ENCODE measurements at places on chromosomes 3 and 15.
A peak's percentile ranks its signal among the peaks of the same experiment; 100 is the strongest.

GRCh38 chr3:12218161-12218560 is 59.4 kb upstream of the TIMP4 start:
- DNase-seq: no peak

DNA sequence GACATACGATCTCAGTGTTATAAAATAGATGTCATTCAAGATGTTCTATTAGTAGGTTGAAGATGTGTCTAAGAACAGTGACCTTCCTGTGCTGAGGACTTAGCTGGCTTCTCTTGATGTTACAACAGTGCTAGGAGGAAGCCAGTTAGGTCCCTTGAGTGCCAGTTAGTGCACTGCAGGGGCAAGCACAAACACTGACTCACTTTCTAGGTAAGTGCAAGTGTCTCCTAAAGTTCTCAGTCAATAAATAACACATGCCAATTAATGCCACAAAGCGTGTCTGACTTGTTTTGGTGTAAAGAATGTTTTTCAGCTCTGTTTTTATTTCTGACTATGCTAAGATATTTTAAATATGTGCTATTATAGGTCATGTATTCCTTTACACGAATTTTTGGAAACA is 211.8 kb downstream of the NAALADL2 start:
- no peak for DNase-seq

DNA sequence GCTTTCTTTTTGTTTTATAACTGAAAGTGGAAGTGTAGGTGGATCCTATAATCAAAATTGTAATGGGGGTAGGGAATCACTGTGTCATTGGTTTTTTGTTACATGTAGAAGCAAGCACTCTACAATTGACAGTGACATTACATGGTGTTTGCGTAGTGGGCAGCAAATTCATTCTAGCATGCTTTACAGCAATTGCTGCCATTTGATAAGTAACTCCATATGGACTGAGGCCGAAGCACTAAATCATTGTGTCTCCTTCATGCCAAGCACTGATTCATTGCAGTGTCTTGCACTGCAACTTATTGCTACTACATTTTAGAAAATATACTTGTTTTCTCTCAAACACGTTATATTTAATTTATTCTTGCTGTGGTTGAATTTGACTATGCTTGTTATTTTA is 933.9 kb downstream of the NSUN3 start:
- no peak for DNase-seq

GRCh38 chr15:101258238-101259144 is 6.6 kb upstream of the CHSY1 start:
- DNase-seq: no peak

GRCh38 chr3:31621314-31621713 is 88.6 kb downstream of the STT3B start:
- no peak for DNase-seq

GRCh38 chr3:47491777-47492176 is 16.0 kb upstream of the SCAP start:
- no peak for DNase-seq

DNA sequence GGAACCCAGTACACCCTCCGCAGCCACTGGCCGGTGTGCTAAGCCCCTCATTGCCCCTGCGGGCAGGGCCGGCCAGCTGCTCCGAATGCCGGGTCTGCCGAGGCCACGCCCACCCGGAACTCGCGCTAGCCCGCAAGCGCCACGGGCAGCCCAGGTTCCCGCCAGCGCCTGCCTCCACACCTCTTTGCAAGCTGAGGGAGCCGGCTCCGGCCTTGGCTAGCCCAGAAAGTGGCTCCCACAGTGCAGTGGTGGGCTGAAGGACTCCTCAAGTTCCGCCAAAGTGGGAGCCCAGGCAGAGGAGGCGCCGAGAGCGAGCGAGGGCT is 81.4 kb upstream of the BCHE start:
- DNase-seq: no peak

DNA sequence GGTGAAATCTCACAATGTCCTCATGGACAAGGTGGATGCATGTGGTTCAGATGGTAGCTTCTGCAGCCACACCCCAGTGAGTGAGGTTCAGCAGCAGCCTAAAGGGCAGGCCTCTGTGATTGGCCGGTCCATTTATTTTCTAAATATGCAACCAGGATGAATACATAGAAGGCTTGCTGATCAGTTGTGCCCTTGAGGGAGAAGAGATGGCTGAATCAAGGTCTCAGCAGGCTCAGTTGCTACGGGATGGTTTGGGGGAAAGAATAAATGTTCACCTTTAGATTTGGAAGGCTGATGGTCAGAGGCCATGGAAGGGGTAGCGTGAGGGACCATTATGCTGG is 53.7 kb upstream of the FGD5 start:
- DNase-seq: no peak

DNA sequence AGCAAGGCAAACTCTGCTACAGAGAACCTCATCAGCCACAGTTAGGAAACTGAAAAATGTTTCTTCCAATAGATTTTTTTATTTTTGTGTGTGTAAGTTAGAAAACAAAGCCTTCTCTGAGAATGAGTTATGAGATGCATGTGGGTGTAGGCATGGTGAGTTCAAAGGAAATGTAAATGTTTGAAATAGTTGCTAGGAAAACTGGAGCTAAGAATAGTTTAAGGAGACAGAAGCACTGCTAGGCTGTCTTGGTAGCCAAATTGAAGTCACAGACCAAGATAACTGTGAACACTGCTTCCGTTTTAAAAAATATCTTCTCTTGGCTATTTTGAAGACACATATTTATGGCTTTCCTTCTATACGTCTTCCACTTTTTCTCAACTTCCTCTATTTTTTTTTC is 1501.2 kb upstream of the CADM2 start:
- DNase-seq: no peak

GRCh38 chr15:49379996-49380395 is 43.0 kb upstream of the FGF7 start:
- no peak for DNase-seq

DNA sequence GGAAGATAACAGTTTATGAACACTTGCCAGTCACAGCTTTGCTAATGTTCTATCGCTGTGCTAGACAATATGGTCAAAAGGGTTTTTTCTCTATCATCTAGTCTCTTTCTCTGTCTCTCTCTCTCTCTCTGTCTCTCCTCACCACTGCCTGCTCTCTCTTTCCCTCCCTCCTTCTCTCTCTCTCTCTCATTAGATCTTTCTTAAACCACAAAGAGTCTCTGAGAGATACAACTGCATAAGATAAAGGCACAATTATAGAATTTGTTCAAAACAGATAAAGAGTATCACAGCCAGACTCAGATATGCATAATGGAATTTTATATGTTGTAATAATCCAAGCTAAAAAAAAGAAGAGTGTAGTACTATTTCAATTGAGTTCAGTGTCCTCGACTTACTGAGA is 258.4 kb downstream of the MECOM start:
- no peak for DNase-seq

GRCh38 chr3:4426782-4427344 is 40.2 kb downstream of the SUMF1 start:
- DNase-seq: no peak

- DNase-seq: no peak
These were observed 17.6 kb downstream of the THRB start for GRCh38 chr3:24476871-24477656.

GRCh38 chr3:123201223-123201556 is 553 bp upstream of the SEC22A start:
- DNase-seq: no peak

- DNase-seq: no peak
These were observed 10.9 kb upstream of the ULK4 start for GRCh38 chr3:41972802-41973201.

GRCh38 chr3:73933585-73933984 is 308.8 kb upstream of the PDZRN3 start:
- no peak for DNase-seq

DNA sequence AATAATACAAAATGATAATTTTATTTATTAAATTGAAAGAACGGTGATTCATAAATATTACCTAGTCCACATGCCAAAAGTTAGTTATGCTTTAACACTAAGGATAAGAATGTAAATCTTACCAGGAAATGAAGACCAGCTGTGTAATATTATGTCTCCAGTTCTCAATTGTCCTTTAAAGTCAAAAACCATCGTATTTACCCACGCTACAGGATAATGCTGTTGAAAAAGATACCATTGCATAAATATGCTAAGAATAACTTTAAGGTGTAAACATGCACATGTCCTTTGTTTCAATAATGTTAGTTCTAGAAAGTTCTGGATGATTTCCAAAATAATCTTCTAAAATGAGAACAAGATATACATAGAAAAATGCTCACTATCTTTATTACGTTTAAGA is 103.5 kb downstream of the FAIM start:
- DNase-seq: no peak

DNA sequence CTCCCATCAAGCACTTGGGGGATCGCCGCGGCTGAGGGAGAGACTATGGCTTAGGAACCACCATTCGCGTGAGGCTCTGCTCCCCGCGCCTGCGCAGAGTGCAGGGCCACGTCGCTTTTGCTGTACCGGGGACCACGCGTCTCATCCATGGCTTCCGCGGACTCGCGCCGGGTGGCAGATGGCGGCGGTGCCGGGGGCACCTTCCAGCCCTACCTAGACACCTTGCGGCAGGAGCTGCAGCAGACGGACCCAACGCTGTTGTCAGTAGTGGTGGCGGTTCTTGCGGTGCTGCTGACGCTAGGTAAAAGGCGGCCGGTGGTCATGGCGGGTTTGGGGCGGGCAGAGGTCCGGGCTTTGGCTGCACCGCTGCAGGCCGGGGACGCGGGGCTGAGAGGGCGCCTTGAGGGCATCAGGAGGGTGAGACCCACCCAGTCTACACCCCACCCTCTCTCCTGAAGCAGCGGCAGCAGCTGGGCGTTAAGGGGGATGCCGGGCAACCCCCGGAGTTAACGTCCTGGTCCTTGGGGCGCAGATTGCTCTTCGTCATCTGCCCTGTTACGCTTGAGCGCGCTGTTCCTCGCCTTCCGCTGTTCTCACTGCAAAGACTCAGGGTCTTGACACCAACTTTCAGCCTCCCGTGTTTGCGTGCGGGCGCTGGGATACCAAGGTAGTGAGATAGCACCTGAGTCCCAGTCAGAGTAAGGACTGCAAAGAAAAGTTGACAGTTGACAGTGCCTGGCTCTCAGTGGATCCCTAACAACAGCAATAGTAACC is at the start of gene SRPRB:
Gene SRPRB (plus strand): TSS at position 114 of the 774 bp plus-strand sequence. CDS start 34 bp downstream, at position 148.
- peak; percentile 92 for DNase-seq

DNA sequence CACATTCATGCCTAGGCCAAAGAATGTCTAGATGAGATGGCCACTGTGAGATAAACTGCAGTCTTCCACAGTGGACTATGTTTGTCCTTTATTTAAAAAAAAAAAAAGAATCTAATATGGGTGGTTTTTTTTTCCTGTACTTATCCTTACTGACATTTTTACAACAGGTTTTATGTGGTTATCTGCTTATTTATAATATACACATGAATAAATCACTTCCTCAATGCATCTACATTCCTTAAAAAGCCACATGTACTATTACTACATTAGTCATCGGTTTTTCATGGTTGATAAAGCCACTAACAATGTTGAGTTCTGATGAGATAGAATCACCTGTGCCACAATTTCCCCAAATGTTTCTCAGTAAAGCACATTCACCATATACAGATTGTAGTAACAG is 341.3 kb upstream of the THBS1 start:
- no peak for DNase-seq

DNA sequence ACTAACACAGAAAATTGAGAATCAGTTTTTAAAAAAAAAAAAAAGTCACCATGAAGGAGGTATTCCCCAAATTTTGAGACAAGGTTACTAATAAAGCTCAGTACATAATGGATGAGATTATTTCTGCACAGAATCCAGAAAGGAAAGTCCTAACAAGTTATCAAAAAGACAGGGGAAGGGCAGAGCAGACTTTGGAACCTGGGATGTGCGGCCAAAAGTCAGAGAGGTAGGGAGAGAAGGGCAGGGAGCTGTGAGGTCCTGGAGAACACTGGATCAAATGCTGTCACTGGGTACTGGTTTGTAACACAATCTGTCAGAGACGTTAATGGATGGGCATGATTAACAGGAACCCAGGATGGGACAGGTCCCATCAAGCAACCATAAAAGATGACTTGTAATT is 12.2 kb upstream of the LACTB start:
- DNase-seq: no peak

DNA sequence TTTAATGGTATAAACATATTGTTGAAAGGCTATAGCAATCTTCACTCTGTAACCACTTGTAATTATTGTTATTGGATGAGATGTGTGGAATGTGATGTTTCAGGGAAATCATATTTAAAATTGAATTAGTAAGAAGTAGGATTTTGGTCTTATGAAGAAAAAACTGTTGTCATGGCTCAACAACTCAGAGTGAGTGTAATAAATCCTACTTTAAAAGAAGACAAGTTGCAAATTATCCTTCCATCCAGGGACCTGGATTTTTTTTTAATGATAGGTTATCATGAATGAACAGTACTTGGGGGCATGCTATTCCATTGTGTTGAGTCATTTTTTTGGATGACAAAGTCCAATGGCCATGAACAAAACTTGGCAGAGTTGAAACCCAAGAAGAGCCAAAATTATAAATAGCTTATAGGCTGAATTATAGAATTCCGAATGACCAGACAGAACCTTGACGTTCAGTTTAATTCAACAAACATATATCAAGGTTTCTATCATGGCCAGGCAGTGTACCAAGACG is 625.5 kb upstream of the ZNF717 start:
- no peak for DNase-seq

GRCh38 chr15:43792761-43793476 is 799 bp downstream of the SERF2 start:
- no peak for DNase-seq

DNA sequence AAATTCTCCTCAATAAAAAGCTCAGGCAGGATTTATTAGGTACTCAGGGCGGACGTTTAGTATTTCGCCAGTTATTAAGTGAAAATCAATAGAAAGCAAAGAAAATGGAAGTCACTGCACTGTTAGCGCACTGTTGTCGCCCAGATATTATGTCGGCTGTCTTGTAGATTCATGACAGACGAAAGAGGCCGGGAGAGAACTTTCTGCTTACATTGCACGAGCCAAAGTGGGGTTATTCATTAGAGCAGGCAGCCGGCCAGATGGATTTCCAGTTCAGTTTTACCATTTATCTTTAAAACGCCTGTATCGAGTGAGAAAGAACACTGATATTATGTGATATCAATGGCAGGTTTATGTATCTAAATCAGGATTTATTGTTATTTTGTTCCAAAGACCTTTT is 866.0 kb upstream of the NR2F2 start:
- DNase-seq: no peak

DNA sequence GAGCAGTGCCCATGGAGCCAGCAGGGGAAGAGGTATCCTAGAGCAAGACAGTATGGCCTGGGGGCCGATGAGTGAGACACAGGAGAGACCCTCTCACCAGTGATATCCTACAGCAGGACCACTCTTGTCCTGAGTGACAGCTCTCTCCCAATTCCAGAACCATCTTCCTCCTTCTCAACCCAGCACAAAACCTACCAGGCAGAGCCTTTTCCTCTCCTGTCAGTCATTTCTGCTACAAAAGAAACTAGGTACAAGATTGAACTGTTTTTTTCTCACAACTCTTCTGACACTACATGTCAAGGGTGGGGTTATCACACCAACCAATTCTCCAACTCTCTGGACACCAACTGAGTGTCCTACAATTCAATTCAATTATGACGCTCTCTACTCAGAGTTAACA is 506.6 kb downstream of the EPHB1 start:
- DNase-seq: no peak

DNA sequence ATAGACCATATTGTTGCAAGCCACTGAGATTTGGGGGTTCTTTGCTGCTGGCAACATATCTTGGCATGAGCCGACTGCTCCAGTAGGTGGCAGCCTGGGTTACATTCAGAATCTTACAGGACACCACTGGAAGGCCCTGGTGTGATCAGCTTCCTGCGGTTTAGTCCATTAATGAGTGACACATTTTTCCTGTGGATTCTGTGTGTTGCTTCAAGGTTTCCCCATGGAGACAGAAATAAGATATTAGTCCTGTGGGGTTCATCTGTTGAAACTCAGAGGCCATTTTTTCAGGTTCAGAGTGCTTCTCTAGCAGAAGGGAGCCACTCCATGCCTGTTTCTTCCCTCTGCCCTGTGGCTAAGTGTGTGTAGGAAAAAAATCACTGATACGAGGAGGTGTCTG is 116.2 kb downstream of the MFSD1 start:
- no peak for DNase-seq

All from stimulated activated CD4-positive, alpha-beta T cell treated with anti-CD3 and anti-CD28 coated beads, TNF-alpha, amount 100 ng/mL, for 1 hour (primary cell).